Kasumi-1 (cell line): ENCODE measurements at places on chromosomes 7 and 10.

DNA sequence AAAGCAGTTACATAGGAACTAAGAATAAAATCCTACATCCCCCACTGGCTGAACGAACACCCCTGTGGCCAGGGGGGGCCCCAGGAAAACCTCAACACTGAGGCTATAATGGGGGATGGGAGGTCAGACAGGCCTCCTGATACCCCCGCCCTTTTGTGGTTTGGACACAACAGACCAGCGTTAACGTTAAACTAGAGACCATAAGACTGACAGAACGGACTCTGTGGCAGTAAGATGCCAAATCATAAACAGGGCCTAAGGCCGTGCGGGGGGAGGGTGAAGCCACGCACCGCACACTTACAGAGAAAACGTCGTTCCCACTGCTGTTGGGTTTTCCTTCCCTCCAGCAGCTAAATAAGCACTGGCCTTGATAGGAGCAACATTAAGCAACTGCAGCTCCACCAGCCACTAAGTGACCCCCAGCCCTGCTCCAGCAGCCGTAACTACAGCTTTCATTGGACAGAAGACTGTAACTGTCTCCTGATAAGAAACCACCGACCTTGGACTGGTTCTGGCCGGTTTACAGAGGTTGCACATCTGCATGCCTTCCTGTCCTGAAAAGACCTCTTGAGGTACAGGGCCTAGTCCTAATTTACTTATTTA, 3.4 kb upstream of the PPP2R2D start:
- DNase-seq = no peak

DNA sequence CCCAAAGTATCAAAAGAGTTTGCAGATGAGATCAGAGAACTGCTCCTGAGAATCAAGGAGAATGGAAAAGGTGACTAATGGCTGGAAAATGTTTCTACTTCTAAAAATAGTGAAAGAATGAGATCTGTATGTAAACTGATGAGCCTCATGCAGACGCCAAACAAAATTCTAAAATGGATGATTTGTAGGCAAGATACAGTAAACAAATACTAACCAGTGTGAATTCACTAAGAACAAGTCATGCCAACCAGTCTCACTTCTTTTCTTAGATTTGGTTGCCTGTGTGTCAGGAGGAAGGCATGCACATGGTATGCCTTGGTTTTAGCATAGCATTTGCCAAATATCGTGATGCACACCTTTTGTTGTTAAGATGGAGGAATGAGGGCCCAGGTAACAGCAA, 94.9 kb upstream of the PIK3CG start:
- no peak for DNase-seq

DNA sequence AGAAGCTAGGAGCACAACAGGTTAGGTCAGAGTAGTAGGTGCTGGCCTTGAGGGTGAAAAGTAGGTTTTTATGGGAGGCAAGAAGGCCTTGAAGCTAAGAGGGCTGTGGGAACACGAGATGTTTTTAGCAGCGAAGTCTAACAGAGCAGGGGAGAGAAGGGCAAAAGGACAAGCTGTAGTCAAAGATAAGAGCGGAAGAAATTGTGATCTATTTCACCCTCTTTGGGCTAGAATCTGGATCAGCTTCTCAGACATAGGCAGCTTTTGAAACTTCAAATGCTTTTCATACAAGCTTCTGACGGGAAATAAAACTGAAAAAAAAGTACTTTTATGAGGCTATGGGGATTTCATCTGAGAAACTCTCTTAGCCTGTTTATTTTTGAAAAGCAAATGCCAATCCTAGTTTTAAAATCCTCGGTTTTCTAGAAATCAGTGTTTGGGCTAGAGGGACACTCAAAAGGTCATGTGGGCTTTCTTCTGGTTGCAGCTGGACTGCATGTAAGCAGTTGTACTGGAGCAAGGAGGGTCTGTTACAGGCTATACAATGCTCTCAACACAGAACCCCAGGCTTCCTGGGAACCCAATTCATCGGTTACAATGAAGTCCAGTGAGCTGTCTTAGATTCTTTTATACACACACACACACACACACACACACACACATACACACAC, 83.6 kb downstream of the RNF216 start:
- DNase-seq = no peak

- peak; percentile 88 for DNase-seq
These were observed 1.3 kb downstream of the KDM7A start for GRCh38 chr7:140175221-140176121.
